ENCODE measurements at places on chromosomes 5 and 9. TPM values are rescaled to one million over a fixed set of nuclear protein-coding genes. Genes with fewer than 3 reads are reported as not detected.

GRCh38 chr5:144120661-144121180 lies 49.7 kb downstream of the YIPF5 start:
- no peak for DNase-seq

DNA sequence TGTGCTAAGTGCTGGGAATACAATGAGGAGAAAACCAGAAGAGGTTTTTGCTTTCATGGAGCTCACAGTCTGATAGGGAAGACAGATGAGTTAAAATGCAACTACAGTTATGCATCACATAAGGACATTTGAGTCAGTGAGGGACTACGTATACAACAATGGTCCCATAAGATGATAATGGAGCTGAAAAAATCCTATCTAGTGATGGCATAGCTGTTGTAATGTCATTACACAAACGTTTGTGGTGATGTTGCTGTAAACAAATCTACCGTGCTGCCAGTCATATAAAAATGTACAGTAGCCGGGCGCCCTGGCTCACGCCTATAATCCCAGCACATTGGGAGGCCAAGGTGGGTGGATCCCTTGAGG lies 110.1 kb upstream of the RAD23B start:
- no peak for DNase-seq

GRCh38 chr9:87064311-87064710 lies 117.0 kb upstream of the GAS1 start:
- no peak for DNase-seq

DNA sequence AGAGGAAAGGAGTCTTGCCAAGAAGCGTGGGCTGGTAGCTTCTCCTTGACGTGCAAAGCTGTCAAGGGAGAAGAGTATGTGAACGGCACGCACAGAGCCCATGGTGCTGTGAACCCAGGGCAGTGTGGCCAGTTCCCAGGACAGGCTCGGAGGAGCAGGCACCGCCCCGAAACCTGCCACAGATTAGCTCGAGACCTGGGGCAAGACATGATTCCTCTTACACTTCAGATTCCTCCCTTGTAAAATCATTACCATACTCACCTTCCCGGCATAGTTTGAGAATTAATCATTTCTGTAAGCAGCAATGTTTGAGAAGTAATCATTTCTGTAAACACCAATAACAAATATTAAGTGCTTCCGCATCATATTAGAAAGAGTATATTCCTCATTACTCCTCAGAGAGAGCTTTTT lies 19.9 kb downstream of the GOLM1 start:
- DNase-seq, result no peak

DNA sequence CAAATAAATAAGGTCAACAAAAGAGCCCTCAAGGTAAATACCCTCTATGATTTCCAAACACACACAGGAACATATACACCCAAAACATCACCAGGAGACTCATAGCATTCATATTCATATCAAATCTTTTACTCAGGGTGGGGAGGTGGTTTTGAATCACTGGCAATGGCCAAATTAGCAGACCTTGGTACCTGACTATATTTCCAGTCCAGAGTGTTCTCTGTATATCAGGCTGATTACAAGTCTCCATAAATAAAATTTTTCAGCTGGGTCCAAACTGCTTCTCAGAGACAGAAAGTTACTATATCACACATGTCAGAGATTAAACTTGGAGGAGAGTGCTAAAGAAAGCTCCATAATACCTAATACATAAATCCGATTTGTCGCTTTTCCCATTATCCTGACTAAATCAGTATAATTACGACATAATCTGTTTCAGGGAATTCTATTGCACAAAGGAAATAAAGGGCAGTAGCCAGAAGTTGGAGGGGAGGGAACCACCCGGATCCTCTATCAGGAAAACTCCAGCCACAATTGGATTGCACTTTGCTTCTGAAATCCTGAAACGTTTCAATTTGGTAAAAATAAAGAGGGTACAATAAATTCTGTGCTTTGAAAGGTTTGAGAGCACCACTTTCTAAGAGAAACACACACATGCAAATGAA lies 7.0 kb upstream of the GOLGA1 start:
- no peak for DNase-seq

Gene SPEF2
- polyA plus RNA-seq, result 42.5 TPM

Gene OBP2B
- polyA plus RNA-seq, result not detected

Gene PITX1
- polyA plus RNA-seq, result 0.32 TPM

Gene SPATA31E1
- polyA plus RNA-seq, result 0.04 TPM

Gene TOMM5
- polyA plus RNA-seq, result 107 TPM

Gene LHX6
- polyA plus RNA-seq, result 18.2 TPM

Gene PCDHA12
- 0.06 TPM for polyA plus RNA-seq

Measured in left lung (tissue), 14 donors.